ENCODE measurements at places on chromosomes 5 and 9.

DNA sequence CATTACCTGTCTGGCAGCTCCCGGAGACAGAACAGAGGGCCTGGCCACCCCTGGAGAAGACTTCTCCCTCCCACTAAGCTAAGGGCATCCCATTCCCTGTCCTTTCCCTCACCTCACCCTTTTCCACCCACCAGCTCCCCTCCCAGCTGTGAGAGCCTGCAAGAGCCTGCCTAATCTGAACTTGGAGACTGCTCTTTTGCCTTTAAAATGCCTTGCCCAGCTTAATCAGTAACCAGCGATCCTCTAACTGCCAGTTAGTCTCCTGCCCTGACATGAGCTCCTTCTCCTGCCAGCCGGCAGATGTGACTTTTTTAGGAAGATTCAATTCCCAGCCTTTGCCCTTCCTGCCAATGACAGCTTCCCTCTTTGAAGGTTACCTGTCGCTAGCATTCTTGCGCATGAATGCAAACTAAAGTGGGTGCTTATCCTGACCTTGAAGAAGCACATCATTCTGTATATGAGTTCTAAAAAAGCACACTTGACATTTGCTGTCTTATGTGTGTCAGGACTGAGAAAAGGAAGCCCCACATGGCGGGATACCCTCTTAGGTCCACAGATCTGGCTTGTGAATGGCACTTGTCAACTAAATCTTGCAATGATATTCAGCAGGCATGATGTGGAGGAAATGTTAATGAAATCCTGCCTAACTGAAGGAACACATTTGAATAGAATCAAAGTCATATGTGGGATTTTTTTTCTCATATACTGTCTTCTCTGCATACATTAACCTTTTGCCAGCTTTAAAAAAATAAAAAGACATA, 411.2 kb upstream of the SLC30A5 start:
- no peak for DNase-seq

DNA sequence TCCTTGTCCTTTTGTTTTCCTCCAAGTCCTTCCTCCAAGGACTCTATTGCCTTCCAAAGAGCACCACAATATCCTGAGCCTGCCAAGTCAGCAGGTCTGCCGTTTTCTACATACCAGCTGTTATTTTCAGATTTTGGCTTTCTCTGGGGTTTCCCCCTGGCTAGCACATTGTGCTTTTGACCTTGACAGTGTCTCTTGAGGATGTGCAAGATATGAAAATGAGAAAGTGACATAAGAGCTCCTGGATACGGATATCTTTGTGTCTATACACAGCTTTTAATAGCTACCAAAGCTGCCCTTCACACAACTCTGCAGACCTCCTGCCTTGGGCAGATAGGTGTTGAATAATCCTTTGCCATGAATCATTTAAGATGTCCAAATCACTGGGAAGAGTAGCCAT, 67.0 kb downstream of the HAPLN1 start:
- DNase-seq: no peak

DNA sequence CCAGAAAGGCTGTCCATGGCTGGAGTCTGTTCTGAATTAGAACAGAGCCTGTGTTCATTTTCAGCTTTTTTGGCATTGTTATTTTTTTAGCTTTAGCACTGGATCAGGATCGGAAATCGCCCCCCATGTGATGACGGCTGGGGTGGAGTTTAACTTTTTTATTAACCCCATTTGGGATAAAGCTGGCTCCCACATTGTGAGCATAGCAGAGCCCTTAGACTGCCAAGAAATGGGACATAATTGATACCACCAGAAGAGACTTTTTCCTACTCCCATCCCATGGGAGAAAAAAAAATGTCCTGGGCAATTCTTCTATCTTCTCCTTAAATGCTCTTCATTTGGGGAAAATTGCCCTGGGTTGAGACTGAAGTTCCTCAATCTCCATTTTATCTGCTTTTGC, 52.4 kb downstream of the SLIT3 start:
- no peak for DNase-seq

GRCh38 chr9:35510754-35511428, 21.0 kb downstream of the RUSC2 start:
- no peak for DNase-seq

DNA sequence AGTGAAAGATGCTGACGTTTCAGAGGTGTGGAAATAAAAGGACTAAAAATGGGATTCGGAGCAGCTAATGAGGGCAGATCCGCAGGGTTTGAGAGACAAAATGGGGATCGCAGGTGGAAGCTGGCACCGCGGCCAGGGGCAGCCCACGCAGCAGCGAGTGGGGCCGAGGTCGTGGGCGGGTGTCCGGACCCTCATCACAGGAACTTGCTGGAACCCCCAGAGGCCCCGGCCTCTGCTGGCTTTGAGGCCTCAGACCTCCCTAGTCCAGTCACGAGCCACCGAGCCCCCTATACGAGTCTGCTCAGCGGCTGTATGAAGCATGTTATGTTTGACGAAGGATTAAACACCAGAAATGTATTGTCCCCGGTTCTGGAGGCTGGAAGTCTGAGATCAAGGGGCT, 45.8 kb upstream of the FCN1 start:
- DNase-seq: no peak

GRCh38 chr9:134679616-134680392, 38.2 kb downstream of the COL5A1 start:
- DNase-seq: no peak

DNA sequence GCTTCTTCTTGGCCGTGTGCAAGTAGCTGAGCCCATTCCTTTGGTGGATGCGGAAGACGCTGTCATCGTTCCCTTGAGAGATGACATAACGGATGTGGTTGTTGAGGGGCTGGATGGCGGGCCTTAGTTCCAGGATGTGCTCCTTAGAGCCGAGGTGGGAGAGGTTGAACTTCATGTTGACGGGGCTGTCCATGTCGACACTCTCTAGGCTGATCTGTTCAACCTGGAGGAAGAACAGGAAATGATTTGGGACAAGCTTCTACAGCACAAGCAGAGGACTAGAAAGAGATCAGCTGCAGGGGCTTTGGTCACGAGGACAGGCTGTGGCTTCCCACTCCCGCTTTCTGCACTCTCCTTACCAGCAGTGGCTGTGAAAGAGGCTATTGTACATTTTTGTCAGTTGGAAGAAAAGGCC, 176.0 kb downstream of the SLC12A2 start:
- no peak for DNase-seq

- DNase-seq: no peak
Measured at GRCh38 chr5:38543886-38544285, 12.6 kb downstream of the LIFR start.

DNA sequence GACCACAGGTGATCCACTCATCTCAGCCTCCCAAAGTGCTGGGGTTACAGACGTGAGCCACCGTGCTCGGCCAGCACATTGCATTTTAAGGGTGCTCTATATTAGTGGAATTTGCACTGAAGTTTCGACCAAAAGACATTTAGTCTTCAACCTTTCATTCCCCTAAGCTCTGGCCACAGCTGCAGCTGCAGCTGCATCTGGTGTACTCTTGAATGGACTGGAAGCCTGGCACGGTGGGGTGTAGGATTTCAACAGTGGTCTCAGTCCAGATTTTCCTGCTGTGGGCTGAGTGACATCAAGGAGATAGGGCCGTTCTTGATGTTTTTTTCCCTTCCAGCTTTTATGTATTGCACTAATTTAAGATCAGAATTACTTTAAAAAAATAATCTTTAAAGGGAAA, 255.2 kb downstream of the PDZD2 start:
- DNase-seq: no peak

DNA sequence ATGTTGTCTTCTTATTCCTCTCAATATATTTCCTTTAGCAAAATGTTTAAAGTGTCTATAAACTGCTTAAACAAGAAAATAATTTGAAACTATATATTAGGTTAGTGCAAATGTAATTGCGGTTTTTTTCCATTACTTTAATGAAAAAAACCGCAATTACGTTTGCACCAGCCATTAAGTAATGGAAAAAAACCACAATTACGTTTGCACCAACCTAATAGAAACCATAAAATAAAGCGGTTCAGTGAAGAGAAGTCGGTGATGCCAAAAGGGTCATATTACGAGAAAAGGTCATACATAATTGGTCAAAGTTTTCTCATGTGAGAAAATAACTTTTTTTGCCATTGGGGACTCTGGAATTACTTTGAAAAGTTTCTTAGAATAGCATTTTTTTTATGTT, 385.6 kb upstream of the ST8SIA4 start:
- DNase-seq: no peak

- peak; percentile 8 for DNase-seq
Measured at GRCh38 chr9:121773286-121773953, 122.0 kb downstream of the DAB2IP start.

DNA sequence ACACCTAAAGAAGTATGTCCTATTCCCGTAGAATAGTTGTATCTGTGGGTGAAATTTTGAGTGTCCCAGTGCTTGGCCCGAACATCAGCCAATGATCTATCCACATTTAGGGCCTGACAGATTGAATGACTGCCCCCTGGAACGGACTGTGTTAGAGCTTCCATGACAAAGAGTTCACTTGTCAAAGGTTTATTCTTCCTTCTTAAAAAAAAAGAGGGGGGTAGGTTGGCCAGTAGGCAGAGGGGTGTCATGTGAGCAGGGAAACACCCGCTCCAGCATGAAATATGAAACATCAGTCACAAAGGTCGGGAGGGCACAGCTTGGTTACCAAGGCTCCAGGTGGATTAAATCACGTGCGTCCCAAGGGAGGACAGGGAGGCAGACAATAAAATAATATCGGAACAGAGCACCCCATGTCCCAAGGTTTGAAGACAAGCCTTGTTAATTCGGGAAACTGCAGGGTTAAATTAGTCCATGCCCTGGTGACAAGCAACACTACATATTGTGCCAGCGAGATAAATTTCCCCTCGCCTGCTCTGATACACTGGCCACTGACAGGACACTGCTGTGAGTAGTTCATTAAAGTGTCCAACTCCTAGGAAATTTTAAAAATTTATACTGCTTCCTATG, 401.2 kb downstream of the IRX1 start:
- no peak for DNase-seq

DNA sequence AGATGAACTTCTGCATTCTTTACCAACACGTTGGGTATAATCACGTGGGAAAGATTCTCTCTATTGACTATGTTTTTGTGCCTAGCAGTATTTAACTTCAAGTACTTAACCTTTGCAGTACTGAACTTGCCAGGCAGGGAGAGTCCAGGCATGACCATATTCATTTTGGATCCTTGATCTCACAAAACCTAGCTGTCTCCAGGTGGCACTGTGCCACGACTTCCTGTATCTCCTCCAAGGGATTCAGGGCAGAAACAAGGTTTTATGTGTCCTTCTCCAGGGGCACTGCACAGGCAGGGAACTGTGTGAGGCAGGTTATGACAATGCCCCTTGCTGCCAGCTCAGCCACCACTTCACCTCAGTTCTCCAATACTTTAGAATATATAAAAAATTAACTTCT, 11.7 kb upstream of the IFNA5 start:
- DNase-seq: no peak

GRCh38 chr5:111968459-111968858, 211.5 kb upstream of the NREP start:
- DNase-seq: no peak

- DNase-seq: no peak
Measured at GRCh38 chr9:137611623-137612609, 6.4 kb downstream of the ARRDC1 start.

DNA sequence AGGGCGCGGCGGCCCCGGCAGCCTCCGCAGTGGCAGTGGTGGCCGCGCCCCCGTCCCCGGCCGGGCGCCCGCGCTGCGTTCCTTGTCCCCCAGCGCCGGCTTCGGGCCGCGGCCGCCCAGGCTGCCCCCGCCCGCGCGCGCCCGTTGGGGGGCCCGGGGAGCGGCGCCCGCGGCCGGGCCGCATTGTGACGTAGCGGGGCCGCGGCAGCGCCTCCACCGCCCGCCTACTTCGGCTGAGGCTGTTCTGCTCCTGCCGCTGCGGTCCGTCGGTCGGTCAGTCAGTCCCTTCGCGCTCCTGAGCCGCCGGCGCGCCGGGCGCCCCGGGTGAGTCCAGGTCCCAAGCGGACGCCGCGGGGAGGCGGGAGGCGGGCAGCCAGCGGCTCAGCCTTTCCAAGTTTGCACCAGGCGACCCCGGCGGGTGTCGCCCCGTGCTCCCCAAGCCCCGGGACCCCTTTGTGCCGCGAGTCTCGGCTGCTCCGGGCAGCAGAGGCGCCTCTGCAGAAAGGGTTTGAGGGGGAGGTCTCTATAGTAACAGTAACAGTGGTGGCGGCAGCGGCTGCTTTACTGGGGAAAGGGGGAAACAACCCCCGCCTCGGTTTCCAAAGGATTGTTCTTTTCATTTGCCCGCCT, at the start of gene SNCAIP:
Gene SNCAIP (plus strand): TSS at position 277 of the 630 bp plus-strand sequence. CDS start 78,898 bp downstream, outside the sequence.
- DNase-seq: no peak

DNA sequence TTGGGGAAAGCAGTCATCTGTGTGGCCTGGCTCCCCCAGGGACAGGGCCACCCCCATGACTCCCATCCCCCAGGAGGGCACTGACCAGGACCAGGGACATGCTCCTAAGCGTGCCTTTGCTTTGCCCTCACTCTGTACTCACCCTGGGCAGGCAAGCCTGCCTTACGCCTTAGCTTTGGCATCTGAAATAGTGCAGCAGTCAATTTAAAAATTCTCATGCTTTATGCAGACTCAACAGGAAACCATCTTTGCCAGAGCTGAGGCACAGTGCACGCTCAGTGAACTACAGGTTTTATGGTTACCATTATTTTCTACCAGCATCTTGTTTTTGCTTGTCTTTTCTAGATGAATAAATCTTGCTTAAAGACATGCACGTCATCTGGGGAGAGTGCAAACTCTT, 323.5 kb downstream of the IRX2 start:
- DNase-seq: no peak

DNA sequence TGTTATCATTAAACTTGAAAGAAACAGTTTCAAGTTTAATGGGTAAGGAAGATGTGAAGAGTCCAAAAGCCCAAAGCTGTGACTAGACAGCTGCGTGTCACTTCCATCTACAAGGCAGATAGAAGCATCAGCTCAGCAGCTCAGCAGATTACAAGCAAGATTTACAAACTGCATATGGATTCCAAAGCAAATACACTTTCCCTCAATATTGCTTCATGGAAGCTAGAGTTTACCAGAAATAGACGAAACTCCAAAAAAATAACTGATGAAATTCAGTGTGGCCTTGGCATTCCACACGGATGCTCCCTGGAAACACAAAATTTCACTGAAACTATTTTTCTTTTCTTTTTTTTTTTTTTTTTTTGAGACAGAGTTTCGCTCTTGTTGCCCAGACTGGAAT, 17.9 kb downstream of the MYO10 start:
- DNase-seq: no peak

- no peak for DNase-seq
Measured at GRCh38 chr5:65061250-65061973, 292.7 kb downstream of the CWC27 start.

DNA sequence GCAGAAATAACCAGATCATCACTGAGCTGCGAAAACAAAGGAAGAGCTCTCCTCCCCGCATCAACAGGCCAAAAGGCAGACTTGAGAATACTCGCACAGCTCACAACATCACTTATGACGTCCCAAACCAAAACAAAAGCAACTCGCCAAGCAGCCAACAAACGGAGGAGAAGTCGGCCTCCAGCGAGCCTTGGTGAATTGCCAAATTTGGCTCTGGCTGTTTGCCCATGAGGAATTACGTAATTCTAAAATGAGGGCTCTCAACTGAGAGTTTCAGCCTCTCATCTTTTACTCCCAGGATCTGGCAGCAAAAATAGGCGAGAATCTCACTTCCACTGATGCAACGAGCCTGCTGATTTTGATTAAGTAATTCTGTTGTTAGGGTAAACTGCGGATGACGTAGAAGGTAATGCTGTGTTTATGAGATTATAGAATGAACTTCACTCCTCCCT, 51.7 kb upstream of the SEMA6A start:
- no peak for DNase-seq

Measured in T-helper 1 cell (primary cell).